ENCODE measurements at places on chromosomes 7 and 10. TPM values are rescaled to one million over a fixed set of nuclear protein-coding genes. Genes with fewer than 3 reads are reported as not detected.

The PAPSS2 gene
- total RNA-seq = 31.0 TPM

The EMX2 gene
- not detected for total RNA-seq

The ACTA2 gene
- 98.5 TPM for total RNA-seq

The HECTD2 gene
- 17.4 TPM for total RNA-seq

The CYP2C8 gene
- total RNA-seq = 0.87 TPM

The TAS2R4 gene
- 1.1 TPM for total RNA-seq

The CHST15 gene
- 148 TPM for total RNA-seq

- DNase-seq = no peak
Measured at GRCh38 chr10:94138391-94138790, 144.7 kb downstream of the PLCE1 start.

DNA sequence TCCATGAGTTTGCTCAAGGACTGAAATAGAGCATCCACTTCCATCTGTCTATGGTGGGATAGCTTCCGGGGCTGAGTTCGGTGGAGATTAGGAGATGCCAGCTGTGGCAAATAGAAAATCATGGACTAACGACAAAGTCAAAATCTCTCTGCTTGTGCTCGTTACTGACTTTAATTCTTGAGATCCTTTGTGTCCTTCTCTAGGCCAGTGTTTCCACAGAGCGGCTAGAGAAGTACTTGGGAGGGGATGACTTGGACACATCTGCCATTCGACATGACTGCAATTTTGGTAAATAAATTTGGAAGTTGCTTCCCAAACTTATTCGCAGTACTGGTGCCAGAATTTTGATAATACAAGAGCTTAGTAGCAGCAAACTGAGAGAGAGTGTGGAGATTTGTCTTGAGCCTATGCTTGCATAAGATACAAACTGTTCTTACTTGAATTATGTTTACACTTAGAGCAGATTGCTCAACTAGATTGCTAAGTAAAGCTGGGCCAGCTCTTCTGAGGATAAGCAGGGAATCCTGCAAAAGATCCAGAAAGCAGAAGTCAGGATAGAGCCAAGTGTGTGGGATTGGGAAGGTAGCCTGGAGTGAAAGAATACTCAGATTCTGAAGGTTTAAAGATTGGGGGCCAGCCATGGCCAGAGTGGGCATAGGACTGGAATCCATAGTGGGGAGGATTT is 27.6 kb downstream of the ABCC2 start:
- no peak for DNase-seq

DNA sequence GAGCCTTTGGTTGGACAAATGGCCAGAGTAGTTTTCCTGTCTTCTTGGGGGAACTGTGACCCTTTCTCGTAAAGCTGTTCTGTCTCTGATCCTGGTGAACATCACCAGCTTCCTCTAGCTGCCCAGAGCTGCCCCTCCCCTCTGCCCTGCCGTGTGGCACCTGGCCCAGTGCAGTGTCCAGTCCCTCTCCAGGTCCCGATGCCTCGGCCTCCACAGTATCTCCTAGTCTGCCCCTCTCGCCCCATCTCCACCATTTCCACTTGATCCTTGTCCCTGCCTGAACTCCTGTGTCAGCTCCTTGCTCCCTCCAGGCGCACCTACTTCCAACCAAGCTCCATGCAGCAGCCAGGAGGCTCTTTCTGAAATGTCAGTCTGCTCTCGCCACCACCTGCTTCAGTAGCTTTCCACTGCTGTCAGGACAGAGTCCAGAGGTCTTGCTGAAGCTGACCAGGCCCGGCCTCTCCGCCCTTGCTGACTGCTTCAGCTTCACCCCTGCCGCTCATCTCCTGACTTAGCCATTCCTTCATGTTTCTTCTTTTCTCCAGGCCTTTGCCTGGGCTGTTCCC is 133.6 kb downstream of the GRK5 start:
- no peak for DNase-seq

DNA sequence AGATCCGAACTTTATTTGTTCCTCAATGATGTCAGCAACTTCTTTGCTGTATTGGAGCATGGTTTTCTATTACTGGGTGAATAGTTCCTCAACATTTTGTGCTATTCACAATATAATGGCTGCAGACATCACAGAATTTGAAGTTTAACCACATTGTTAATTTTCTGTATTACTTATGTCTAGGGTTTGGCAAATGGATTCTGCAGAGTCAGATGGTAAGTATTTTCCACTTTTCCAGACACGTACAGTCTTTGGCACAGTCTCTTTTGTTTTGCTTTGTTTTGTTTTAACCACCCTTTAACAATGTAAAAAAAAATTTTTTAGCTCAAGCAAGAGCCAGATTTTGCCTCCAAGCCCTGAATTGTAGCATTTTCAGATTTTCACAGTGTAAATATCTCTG is 36.8 kb upstream of the FOXK1 start:
- DNase-seq = no peak

DNA sequence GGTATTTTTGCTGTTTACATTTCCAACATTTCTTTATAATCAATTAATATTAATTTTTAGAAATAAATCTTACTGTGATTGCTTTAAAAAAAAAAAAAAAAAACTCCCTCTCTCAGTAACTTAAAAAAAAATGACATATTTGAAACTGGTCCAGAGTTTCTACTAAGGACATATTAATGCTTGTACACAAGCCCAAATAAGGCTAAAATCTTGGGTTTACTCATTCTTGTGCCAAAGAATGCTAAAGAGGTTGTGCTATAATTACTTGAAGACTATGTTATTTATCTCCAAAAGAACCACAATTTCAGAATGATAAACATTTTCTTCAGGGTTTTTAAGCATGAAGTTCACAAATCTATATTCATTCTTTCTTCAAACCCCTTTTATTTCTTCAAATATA is 39.4 kb upstream of the PHF14 start:
- DNase-seq = no peak

DNA sequence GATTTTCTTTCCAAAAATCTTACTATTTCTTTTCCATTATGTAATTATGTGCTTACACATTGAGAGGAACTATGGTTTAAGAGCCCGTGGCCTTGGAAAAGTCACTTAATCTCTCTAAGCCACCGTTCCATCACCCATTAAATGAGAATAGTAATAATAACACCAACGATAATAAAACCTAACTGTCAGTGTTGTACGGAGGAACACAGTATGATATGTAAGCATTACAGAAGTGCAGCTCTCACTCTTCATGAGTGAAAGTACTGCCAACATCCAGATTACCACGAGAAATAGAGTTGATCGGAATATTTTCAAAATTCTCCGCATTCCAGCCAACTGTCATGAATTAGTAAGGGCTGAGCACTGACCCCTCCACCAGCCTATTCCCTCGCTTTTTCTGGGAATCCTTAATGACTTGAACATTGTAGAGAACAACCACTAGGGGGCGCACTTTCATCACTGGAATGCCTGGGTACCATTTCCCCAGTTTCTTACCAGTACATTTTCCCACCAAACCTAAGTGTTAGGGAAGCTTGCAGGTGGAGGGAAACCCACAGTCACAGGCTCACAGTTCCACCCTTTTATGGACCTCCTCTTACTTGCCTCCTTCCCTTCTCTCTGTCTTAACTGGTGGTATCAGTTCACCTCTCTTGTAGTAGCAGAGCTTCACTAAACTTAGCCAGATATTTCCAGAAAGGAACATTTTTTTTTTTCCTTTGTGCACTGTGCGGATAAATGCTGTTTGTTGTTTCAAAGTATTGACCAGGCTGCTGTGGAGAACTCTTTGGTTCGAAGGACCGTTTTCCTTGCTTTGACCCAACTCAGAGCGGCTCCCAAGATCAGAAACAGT is 27.8 kb downstream of the NKX2-3 start:
- DNase-seq = peak; percentile 70

All from endothelial cell (in vitro differentiated cells).